ENCODE measurements at places on chromosomes 13 and 19.

- DNase-seq: no peak
Measured at GRCh38 chr13:47680748-47681147, 320.3 kb downstream of the SUCLA2 start.

- no peak for DNase-seq
Measured at GRCh38 chr13:99393791-99394735, 86.9 kb upstream of the GPR183 start.

DNA sequence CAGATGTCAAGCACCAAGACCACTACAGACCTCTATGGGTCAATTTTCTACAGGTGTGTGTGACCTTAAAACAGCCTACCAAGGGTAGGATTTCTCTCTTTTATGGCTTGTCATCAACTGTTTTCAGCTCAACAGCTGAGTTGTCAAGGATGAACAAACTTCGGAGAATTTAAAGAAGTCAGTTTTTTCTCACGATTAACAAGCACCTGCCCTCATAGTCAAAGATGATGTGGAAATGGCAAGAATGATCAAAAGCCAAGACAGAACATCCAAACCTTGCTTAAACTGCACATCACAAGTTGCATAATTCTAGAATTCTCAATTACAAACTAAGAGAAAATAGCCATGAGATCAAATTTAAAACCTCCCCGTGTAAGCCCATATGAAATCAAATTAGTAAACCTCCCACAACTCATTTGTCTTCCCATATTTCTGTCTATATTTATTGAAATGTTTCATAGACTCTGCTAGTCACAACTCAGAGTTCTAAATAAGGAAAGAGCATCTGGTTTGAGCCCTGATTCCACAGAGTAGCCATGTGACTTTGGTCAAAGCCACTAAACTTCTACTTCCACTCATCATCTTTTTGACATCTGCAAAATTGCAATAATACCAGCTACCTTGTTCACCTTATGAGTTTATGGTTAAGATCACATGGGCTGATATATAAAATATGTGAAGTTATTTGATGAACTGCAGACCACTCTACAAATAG lies 521.5 kb upstream of the HTR2A start:
- no peak for DNase-seq

- DNase-seq: no peak
Measured at GRCh38 chr19:21709464-21709863, 57.9 kb downstream of the ZNF100 start.

GRCh38 chr13:110524541-110525257 lies 36.8 kb downstream of the RAB20 start:
- no peak for DNase-seq

- no peak for DNase-seq
Measured at GRCh38 chr13:110331362-110331761, 24.3 kb downstream of the COL4A2 start.

DNA sequence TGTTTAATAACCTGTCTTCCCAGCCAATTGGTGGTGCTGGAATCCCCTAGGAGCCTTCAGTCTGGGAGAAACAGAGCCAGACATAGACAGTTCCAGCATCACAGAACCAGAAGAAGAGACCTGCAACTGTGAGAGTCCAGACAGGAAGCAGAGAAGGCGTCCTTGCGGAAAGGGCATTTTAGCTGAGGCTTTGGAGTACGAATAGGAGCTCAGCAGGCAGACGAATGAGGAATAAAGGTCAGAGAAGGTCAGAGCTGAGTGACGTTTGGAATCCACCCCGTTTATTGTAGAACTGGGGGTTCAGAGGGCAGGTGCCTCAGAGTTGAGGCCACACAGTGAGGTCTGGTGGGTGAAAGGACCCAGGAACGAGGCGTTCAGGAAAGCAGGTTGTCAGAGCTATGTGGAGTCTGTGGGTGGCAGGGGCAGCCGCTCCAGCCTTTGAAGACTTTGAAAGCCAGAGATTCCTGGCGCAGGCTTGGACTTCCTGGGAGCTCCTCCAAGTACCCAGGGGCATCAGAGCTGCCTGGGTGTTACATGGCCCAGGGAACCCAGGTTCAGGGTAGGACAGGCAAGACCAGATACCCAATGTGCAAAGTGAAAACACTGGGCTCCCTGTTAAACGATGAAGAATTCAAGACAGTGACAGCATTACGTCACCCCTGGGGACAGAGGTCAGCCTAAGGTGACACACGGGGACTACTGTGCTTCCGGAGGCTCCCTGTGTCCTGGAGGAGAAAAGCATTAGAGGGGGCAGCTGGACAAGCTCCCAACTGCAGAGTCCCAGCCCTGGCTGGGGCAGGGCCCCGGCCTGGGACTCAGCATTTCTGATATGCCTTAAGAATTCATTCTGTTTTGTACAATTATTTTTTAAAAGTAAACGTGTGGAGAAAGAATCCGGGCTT lies 5.5 kb downstream of the ARRDC2 start:
- DNase-seq: no peak

DNA sequence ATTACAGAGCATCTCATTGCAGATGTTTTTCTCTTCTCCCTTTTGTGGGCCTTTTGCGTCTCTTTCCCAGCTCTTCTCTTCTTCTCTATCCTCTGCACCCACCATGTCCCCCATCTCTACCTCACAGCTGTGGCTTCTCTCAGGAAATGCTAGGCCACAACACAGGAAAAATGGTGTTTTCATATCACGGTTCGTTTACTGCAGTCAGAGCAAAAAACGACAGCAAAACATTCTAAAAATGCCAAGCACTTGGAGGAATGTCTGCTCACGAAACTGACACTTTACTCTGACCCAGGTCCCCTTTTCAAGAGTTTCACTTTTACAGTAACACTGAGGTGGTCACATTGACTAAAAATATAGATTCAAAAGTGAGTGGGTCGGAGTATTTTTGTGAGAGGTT lies 152.2 kb downstream of the DCT start:
- no peak for DNase-seq

- DNase-seq: no peak
Measured at GRCh38 chr13:38965281-38965680, 25.4 kb downstream of the STOML3 start.

DNA sequence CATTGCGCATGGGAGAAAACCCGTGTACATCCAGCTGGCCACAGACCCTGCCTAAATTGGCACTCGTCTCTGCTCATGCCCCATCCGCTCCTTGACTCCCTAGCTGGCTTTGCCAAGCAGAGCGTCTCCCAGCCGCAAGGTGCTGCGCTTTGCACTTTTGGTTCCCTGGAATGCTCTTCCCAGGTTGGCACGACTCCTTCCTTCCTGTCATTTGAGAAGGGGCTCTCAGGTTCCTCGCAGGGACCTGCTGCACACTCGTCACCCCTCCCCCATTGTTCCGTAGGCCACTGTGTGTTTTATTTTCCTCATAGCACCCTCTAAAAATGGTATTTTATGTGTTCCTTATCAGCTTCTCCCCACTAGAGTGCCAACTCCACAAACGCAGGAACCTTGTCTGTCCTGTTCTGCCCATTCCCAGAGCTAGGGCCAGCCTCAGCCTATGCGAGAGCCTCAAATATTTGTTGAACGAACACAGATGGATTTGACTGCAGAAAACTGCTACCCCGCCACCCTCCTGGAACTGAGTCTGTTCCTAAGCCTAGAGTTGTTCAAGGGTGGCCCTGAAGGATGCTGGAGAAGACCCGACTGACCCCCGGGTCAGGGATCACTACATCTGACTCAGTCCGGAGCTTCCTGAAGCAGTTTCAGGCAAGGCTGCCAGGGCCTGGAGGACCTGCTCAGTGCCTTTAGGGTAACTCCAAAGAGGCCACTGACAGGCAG lies 8.4 kb upstream of the CEBPA start:
- DNase-seq: no peak
